ENCODE measurements at places on chromosomes 5 and 9.

DNA sequence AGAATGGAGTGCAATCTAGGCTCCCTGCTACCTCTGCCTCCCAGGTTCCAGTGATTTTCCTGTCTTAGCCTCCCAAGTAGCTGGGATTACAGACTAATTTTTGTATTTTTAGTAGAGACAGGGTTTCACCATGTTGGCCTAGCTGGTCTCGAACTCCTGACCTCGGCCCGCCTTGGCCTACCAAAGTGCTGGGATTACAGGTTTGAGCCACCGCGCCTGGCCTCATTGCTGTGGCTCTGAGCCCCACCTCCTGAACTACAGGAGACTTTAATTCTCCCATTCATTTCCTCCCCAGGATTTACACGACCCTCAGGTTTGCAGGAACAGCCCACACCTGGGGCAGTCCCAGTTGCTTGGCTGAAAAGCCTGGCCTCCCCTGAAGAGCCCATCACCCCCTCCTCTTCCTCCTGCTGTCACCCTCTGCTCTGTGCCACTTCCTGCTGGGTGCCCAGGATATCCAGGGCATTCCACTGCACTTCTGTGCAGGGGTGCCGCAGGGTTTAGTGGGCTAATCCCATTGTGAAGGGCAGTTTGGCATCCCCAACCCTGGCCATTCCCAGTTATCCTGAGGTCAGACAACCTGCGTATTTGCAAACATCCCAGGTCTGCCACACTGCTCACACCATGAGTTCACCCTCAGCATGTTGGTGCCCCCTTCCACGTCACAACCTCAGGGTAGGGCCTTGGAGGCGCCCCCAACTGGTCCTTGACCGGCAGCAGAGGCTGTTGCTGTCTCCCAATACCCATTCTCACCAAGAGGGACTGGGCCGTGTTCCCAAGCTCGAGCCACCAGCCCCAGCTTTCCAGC is 265.0 kb upstream of the IRX4 start:
- DNase-seq: no peak

DNA sequence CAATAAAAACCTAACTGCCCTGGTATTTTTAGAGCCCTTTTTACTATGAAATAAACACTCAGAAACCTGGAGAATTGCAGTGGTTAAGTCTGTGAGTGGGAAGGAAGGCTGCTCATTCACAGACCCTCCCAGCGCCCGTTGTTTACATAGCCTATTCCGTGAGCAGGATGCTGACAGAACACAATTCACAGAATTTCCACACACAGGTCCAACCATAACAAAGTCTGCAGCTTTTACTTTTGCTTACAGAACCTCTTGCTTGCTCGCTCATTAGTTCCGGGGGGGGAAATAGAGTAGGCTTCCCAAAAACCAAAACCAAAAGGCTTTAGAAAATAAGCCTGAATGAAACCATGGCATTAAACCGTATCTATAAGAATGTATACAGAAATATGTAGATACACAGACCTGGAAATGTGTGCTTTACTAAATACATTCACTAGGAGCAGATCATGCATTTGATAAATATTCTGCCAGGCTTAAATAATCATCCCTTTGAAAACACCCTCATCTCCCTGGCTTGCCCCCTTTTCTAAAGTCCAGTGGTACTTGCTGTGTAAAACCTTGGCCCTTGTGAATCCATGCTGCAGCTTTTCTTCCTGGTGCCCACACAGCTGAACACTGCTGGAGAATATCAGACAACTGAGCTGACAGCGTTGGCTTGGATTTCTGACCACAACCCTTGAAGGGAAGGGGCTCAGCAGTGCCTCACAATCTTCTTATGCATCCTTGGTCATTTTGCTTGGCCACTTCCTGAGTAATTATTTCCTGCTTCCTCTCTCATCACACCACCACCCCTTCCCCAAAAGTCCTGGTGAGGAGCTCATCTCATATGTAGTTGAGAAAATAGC is 128.0 kb downstream of the FANCC start:
- no peak for DNase-seq

- DNase-seq: no peak
Measured at GRCh38 chr9:14260101-14260500, 53.8 kb downstream of the NFIB start.

- DNase-seq: no peak
Measured at GRCh38 chr5:125660231-125660895, 762.8 kb upstream of the GRAMD2B start.

DNA sequence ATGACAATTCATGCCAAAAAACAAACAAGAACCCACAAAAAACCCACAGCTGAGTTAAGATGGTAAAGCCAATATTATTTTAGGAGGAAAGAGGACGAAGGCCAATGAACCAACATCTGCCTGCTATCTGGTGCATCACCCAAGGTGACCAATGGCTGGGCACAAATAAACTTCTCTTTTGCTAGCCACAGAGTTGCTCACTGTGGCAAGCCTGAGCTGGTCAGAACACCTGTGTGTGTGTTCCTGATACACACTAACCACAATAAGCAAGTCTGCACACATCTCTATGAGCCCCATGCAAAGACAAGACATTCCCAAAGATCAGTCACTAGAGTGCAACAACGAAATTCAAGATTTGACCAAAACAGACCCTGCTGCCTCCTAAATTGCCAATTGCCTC is 63.1 kb downstream of the RNF38 start:
- DNase-seq: no peak

DNA sequence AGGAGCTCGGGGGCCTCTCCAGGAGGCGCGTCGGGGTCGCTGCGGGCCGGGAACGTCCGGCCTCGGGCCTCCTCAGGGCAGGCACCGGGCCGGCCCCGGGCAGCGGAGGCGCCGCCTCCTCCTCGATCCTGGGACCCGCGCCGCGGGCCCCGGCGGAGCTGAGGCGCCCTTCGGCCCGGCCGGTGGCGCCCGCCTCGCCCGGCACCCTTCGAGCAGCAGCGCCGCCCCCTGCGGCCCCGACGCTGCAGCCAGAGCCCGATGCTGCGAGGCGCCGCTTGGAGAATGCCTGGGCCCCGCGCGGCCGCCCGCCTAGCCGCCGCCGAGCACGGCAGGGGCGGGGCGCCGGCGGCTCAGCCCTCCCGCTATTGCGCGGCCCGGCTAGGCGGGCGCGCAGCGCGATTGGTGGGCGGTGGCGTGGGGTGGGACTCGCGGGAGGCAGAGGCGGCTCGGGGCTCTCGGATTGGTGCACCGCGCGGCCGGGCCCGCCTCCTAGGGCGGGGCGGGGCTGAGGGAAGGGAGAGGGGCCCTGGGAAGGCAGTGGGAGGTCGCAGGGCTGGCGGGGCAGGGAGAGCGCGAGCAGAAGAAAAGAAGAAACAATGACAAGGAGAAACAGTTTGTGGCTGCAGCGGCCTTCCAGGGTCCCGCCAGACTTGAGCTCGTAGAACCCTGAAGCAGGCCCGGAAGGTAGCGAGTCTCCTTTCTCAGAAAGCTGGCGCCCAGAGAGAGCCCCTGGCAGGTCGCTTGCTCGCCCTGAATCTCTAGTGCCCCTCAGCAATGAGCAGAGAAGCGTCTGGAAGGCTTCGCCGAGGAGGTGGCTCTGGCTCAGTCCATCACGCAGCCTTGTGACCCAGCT is at the start of gene EEIG1:
EEIG1 (minus strand) TSS at position 284 of the 853 bp plus-strand sequence. CDS start 852 bp downstream, outside the sequence.
- DNase-seq: peak; percentile 97

- DNase-seq: no peak
Measured at GRCh38 chr9:129075996-129076639, 4.8 kb upstream of the DOLPP1 start.

DNA sequence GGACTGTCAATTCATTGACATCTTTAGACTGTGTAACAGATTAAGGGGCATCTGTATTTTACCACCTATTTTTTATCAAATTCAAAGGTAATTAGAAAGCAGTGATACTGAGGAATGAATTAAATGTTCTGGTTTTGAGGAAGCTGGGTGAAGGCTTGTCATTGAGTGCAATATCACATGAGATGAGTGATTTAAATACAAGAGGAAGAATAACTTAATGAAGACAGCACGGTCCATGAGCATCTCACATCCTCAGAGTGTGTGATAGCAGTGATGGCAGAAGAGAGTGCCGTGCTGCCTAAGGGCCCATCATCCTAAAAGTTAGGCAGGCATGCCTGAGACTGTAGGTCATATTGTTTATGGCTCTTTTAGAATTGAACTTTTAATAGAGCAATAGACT is 263.3 kb downstream of the MAST4 start:
- DNase-seq: no peak

DNA sequence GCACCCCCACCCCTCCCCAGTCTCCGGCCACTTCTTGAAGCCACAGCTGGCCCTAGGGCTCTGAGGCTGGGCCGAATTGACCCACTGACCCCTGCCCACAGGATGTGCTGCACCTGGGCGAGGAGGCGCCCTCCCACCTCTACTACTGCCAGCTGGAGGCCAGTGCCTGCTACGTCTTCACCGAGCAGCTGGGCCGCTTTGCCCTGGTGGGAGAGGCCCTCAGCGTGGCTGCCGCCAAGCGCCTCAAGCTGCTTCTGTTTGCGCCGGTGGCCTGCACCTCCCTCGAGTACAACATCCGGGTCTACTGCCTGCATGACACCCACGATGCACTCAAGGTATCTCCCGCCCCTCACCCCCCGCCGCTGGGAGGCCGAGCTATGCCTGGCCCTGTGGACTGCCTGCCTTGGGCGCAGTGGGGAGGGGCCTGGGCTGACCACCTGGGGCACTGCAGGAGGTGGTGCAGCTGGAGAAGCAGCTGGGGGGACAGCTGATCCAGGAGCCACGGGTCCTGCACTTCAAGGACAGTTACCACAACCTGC is 21.3 kb downstream of the HK3 start:
- DNase-seq: no peak

- no peak for DNase-seq
Measured at GRCh38 chr5:51395666-51396356, 12.6 kb downstream of the ISL1 start.

GRCh38 chr5:77863181-77863580 is 87.0 kb upstream of the TBCA start:
- DNase-seq: no peak

- DNase-seq: no peak
Measured at GRCh38 chr5:158899792-158900191, 199.9 kb downstream of the EBF1 start.

GRCh38 chr9:121246821-121247561 is 21.0 kb upstream of the GSN start:
- no peak for DNase-seq

DNA sequence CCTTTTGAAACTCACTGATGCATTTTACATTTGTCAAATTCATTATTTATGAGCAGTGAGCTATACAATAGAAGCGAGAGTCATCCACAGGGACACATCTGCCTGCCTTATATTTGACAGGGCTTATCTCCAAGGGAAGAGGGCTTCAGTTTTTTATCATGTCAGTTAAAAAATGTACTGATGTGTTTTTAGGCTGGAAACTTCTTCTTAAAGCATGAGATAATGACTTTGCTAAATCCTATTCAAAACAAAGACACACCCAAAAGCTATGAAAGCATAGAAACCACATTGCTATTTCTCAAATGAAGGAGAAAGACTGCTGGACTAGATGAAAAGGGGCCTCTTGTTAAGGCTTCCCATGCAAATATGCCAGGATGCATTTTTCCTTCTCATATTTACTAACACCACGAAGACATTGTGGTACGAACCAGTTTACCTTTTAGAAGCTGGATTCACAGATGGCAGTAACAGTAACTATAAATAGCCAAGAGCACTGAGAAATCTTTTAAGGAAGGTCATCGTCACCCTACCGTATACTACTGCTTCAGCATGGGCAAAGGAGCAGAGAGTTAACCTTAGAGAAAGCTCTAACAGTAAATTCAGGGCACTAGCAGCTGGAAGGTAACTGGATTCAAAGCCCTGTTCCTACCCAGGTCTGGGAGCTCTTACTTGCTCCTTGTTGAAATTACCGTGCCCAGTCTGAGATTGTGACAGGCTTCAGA is 86.3 kb upstream of the IFNK start:
- peak; percentile 14 for DNase-seq

GRCh38 chr9:93198838-93199625 is 15.1 kb downstream of the WNK2 start:
- no peak for DNase-seq

- no peak for DNase-seq
Measured at GRCh38 chr9:92066168-92066567, 49.0 kb downstream of the SPTLC1 start.

DNA sequence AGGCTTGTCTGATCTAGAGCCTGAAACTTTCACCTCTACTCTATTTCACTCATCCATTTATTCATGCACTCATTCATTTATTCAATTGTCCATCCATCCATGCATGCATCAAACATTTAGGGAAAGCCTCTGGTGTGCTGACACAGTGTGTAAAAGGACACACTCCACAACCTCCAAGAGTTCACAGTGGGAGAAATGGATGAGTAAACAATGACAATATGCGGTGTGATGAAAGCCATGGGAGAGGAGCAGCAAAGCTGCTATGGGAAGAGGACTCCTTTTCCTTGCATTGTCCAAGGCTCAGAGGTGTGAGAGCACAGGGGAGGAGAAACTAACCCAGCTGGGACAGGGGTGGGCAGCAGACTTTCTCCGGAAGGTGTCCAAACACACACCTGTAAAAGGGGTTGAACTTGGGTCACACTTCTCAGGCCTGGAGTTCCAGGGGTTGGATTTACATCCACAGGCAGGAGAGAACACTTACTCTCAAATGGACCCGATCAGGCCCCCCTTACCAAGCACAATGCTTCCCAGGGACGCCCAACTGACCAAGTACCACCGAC is 21.2 kb upstream of the PFDN1 start:
- DNase-seq: peak; percentile 51

DNA sequence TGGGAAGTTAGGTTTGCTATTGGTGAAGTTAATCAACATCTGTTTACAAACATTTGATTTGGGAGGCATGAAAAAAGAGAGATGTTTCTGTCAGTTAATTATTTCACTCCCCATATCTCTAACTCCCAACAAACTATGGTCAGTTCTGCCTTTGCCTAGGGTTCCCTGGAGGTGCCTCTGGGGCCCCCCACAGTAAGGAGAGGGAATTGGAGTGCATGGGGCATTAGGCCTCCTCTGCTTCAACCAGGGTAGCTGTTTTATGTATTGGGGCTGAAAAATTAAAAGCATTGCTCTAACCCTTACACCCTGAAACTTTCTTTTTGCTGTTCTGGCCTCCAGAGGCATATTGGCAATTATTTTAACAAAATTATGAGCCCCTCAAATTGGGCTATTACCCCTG is 32.3 kb downstream of the RUSC2 start:
- no peak for DNase-seq

- DNase-seq: peak; percentile 65
Measured at GRCh38 chr5:131171276-131171810, 599 bp downstream of the LYRM7 start.
